ENCODE measurements at places on chromosomes 13 and 19.

- no peak for DNase-seq
Observed at GRCh38 chr19:7272856-7273578, 21.2 kb downstream of the INSR start.

GRCh38 chr19:52722062-52723003 lies 12.5 kb downstream of the ZNF611 start:
- no peak for DNase-seq

DNA sequence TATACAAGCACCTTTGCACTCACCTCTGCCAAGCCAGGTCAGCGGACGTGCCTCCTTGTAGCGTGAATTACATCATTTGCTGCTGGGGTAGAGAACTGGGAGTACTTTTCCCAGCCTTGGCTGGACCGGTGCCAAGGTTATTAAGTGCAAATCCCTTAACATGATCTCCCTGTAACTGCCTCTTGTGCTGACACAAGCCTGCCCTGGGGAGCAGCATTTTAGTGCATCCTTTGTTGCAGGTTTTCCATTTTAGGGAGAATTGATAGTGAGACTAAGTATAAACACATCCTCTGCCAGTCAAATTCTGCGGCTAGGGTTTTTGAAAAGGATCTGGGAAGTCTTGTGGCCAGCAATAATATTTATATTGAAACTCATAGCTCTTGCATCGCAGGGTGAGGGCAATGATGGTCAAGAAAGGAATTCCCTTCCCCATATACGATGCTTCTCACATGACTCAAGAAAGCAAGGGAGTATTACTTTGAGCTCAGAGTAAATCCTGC lies 32.7 kb upstream of the DCLK1 start:
- DNase-seq, result no peak

DNA sequence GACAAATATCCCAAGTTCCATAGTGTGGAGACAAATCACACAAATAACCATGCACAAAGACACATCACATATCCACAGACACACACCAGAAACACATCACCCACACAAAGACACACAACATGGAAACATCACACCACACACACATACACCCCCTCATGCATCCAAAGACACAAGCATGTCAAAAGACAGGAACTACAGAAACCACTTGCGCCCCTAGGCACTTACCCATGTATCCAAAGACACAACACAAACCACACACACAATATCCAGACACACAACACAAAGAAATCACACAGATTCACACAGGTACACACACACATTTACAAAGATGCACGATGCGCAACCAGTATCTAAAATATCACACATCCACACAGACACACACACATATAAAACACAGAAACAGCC lies 901 bp downstream of the DPF1 start:
- no peak for DNase-seq

DNA sequence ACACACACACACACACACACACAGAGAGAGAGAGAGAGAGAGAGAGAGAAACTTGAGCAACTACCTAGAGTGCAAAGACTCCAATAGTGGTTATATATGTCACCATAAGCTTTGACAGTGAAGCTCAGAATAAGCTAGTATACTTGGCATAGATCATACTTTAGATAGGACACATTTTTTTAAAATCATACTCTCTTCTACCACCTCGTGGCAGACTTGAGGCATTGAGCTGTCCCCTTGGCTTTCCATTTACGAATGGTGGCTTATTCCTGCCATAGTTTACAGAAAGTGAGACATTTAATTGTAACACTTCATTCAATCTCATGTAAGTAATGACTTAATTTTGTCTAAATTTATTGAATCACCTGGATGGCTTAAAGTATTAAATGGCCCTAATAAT lies 108.2 kb downstream of the EDNRB start:
- DNase-seq, result no peak

- DNase-seq, result no peak
Observed at GRCh38 chr13:50285283-50285682, 270.0 kb downstream of the KCNRG start.

- no peak for DNase-seq
Observed at GRCh38 chr13:36154567-36155291, 23.5 kb upstream of the DCLK1 start.

- DNase-seq, result no peak
Observed at GRCh38 chr19:288911-289310, 2.3 kb downstream of the PLPP2 start.
